NCI-H446 (cell line): ENCODE measurements at places on chromosomes 4 and X.

GRCh38 chr4:85684676-85685075 lies 209.7 kb downstream of the ARHGAP24 start:
- DNase-seq = no peak

GRCh38 chr4:170687751-170688150 lies 598.0 kb upstream of the AADAT start:
- no peak for DNase-seq

DNA sequence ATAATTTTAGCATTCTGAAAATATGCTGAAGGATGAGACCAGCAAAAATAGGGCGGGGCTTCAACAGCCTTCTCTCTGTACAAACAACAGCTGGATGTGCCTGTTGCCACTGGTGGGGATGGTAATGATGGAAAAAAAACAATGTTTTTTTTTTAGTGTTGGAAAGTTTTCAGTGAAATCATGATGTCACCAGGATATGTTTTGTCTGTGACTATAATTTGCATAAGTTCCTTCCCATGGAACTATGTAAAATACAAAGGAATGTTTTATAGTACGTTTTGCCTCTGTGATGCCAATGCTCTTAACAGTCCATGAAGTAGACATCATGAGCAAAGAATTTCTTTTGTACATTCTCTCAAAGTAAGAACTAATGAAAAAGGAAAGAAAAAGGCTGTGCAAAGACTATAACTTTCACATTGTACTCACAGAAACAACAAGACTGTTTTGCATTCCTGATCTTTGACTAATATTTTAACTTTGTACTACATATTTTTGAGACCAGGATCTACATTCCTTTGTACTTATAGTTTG lies 589.7 kb downstream of the SPRY1 start:
- DNase-seq = no peak

- no peak for DNase-seq
Observed at GRCh38 chr4:160276785-160277325, 1174.0 kb downstream of the RAPGEF2 start.

GRCh38 chr4:76206222-76206942 lies 7.2 kb downstream of the SCARB2 start:
- DNase-seq = no peak

- DNase-seq = no peak
Observed at GRCh38 chr4:39446483-39446841, 12.3 kb downstream of the RPL9 start.

DNA sequence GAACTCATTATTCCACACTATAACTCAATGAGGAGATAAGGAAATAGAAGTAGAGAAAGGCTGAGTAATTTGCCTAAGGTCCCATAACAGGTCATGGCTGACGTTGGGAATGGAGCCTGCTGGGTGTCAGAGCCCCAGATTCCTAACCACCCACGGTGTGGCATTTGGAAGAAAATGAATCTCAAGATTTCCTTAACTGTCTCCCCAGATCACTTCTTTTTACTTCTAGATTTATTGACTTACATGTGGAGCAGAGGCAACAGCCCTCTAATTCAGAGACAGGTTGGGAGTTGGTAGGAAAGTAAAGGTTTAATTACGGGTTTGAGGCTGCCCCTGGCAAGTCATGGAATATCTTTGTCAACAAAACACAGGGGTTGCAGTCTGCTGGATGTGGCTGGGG lies 134.0 kb downstream of the ARHGAP10 start:
- no peak for DNase-seq

DNA sequence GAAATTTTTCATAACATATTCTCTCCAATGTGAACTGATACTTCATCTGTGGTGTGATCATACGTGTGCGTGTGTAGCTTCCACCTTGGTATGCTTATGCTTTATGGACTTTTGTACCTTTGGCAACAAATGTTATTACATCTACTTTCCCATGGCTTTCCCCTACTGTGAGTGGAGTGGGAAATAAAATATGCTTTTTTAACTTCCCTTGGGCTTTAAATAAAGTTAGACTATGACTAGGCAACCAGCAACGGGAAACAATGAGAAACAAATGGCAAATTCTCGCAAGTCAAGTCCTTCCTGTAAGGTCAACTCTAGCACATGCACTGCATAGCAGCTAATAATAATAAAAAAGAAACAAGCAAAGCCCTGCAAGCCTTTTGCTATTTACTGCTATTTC lies 205.0 kb upstream of the PDE5A start:
- DNase-seq = no peak

GRCh38 chr4:184437565-184438265 lies 36.6 kb downstream of the IRF2 start:
- DNase-seq = no peak

DNA sequence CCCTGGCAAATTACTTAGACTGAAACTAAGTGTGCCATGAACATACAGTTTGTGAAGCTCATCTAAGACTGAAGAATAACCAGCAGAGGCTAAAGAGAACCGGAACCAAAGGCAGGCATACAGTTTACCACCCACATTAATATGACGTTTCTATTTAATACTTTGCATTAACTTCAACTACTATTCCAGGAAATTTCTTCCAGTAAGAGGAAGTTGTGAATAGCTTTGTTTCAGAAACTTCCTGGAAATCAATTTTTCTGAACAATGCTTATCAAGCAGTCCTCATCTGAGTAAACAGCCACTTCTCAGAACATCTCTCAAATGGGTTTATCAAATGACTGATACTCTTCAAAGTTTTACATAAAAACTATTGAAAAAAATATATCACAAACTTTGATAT lies 252.7 kb downstream of the OPHN1 start:
- no peak for DNase-seq

DNA sequence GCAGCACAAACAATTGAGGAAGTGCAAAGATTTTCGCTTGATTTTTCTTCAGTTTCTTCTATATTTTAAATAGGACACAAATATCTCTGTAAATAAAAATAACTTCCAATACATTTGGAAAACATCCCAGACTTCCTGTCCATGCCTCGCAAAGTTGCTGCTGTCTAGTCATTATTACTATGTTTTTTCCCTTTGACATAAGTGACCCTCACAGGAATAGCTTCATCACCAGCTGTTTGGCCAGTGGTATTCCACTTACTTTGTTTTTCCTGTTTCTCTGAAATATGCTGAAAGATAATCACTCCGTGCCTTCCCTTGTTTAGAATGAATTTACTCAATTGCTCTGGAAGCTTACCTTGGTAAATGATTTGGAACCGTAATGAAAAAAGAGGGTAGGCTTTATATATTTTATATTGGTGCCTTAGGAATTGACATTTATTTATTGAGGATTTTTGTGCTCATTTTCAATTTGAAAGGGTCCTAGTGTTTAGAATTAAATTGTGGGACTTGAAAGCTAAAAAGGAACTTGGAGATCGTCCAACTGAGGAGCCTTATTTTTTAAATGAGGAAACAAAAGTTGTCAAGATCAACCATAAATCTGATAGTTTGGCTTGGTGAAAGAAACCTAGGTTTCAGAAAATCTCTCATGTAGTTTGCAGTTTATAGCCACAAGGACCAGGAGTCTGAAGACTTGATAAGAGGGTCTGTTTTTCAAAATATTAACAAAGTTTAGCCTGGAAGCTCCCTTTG lies 65.6 kb downstream of the CDKL5 start:
- no peak for DNase-seq

- no peak for DNase-seq
Observed at GRCh38 chr4:107564326-107564725, 155.7 kb downstream of the PAPSS1 start.
